ENCODE measurements at places on chromosomes 13 and 19.
A peak's percentile ranks its signal among the peaks of the same experiment; 100 is the strongest.

DNA sequence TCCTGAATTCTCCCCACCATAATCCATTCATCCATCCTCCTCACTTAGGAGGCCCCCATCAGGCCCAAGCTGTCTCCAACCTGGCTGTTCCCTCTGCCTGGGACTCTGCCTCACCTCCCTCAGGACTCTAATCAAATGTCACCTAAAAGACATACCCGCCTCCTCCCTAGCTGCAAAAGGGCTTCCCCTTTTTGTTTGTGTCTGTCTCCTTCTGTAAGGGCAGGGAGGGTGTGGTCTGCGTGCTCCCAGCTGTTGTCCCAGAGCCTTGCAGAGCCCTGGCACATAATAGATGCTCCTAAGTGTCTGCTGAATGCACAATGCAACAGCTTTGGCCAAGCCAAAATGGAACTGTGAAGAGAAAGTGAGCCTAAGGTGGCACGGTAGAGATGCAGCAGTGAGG, 4.4 kb downstream of the TRIR start:
- DNase-seq, result no peak

DNA sequence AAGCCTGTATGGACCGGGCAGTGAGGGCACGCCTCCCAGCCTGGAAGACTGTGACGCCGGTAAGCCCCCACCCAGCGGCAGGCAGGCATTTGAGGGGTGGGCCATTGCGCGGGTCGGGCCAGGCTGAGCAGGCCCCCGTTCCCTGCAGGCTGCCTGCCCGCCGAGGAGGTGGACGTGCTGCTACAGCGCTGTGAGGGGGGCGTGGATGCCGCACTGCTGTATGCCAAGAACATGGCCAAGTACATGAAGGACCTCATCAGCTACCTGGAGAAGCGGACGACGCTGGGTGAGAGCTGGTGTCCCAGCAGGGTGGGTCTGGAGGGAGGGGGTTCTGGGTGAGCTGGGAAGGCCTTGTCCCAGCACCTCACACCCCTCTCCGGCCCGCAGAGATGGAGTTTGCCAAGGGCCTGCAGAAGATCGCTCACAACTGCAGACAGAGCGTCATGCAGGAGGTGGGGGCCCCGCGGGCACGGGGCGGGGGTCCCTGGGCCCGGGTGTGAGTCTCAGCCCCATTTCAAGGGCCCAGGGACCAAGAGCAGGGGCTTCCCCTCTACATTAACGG, 7.1 kb downstream of the ARHGAP45 start:
- no peak for DNase-seq

DNA sequence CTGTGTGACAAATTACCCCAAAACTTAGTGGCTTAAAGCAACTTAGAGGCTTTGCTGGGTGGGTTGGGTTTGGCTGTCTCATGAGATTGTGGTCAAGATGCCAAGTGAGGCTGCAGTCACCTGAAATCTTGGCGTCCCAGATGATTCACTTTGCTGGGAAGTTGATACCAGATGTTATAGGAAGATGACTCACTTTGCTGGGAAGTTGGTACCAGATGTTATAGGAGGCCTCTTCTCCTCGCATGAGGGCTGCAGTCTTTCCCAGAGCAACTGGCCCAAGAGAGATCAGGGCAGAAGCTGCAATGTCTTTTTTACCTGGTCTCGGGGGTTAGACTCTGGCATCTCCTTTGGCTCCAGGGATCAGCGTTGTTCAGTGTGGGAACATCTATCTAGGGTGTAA, 16.8 kb downstream of the TEX29 start:
- no peak for DNase-seq

GRCh38 chr19:48095612-48096175, 14.9 kb downstream of the PLA2G4C start:
- DNase-seq, result no peak

GRCh38 chr19:35753634-35754369, 3.0 kb downstream of the HSPB6 start:
- DNase-seq, result no peak

GRCh38 chr19:10332158-10332964, 968 bp downstream of the RAVER1 start:
- no peak for DNase-seq

DNA sequence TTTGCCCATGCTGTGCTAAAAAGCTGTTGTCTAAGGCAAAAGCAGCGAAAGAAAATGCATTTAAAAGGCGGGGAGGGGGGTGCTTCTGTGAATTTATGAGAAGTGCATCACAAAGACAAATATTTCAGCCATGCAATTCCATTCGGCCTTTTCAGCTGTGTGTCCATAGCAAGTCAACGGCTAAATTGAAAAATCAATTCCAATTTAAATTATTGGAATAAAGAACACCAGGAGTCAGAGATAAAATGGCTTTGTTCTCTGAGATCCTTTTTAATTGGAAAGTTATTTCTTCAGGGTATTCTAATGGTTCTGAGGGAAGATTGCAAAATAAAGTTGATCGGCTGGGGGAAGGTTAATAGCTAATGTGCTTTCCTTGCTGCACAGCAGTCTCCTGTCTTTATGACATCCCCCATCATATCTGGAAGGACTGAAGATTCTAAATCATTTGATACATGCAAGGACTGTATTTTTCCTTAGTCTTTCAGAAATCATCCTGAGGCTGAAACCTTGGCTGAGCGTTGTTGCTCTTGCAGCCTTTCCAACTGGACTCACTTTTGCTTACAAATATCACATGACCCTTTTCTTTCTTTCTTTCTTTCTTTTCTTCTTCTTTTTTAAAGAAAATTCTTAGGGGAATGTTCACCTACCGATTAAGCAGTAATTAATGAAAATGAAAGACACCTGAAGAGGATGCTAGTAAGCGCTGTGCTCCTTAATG, 647.1 kb downstream of the DACH1 start:
- no peak for DNase-seq

DNA sequence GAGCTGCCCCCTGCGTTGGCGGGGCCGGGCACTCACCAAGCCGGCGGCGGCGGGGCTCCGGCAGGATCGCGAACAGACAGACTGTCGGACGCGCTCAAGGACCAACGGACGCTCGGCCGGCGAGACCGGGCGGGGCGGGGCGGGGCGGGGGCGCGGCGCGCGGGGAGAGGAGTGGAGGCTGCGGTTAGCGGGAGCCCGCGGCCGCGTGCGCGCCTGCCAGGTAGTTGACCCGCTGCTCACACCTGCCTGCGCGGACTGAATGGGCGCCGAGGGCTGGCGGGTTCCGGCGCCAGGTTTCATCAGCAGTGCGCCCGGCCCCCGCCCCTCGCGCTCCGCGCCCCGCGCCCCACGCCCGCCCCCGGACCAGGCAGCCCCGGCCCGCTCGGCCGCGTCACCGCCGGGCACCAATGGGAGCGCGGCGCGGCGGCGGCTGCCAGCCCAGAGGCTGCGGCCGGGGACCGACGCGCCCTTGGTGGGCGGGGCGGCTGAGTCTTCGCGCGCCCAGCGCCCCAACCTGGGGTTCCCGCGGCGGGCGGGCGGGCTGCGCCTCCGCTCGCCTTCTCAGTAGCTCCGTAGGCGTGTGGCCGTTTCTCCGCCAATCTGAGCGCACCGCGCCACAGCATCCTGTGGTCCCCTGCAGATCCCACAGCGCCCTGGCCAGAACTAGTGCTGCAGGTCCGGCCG, at the start of gene SLC7A1:
Gene SLC7A1, minus strand, starts transcription at position 309 of the 684 bp plus-strand sequence. CDS start 59,500 bp downstream, outside the sequence.
- peak; percentile 85 for DNase-seq

- no peak for DNase-seq
Measured at GRCh38 chr13:48979892-48980291, 4.2 kb downstream of the FNDC3A start.

DNA sequence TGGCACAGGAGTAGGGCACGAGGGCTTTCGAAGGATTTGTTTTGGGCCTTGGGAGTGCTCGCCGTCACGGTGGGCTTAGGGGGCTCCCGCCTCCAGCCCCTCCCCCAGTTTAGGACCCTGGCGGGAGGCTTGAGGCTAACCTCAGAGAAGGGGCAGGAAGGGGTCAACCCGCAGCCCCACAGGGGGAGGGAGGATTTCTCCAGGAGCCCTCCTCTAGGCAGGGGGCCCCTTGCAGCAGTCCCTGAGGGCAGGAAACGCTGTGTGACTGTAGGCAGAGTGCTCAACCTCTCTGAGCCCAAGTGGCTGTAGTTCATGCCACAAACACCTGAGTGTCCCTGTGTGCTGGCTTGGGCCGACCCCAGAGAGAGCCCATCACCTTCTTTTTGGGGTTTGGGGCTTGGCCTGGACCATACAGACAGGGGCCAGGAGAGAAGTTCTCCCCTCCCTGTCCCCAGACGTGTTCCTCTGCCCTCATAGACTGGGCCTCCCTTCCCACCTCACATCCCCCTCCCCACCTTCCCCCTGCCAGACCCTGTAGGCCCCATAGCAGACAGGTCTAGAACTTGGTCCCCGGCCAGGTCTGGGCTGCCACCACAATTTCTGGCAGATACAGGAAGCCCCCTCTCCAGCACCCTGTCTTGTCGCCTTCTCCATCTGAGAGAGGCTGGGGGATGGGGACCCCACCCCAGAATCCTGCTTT, 8.1 kb downstream of the ISYNA1 start:
- no peak for DNase-seq

DNA sequence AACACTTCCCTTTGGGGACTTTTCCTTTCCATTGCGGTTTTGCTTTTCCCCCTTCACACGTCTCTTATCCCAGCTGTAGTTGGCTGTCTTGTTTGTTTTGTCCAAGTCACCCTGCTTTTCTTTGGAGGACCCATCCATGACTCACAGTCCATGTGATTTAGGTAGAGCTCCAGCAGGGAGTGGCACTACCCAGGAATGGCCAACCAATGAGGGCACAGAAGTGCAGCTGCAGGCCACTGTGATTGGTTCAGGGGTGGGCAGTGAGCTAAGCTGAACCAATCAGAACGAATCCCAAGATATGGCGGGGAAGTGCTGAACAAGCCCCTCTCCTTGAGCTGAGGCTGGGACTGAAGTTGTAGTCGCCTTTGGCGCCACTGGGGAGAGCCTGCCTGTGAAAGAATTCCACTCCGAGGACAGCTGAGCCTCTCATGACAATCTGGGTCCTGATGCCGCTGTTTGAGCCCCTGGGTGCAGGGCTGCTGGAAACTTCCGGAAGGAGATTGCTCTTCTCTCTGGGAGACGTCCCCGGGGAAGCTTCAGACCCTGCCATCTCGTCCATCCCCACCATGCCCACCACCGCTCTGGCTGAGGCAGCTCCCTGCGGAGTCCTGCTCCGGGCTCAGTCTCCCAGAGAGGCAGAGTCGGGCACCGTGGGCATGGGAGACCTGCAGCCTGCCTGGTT, 62.9 kb upstream of the URI1 start:
- no peak for DNase-seq

GRCh38 chr13:41216160-41216559, 21.8 kb upstream of the KBTBD7 start:
- DNase-seq, result no peak

DNA sequence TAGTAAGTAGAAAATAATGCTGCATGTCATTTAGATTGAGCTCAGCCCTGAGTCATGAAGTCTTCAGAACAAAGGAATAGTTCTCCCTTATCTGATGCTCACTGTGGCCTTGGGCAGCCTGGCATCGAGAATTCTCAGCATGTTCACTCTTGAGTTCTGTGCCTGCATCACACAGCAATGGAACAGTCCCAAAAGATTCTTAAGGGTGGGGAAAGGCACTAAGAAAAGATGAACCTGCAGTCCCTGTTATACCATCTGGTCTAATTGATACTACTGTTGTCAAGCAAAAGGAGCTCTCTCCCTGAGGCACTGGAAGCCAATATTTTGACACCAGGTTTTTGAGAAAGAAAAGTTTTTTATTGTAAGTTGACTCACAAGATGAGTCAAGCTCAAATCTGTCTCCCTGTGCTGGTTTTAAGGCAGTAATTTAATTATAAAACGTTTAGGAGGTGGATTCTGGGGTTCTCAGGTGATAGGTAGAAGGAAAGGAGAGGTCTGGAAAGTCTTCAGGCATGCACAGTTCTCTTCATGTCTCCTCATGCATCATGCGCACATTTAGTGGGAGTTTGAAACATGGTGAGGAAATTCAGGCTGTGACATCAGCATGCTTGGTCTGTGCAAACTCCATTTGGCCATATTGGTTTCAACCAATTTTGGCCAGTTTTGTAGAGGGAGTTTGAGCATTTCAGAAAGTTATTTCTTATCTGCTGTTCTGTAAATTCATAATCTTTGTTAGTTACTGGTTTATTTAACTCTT, 38.1 kb upstream of the ZNF766 start:
- no peak for DNase-seq

- DNase-seq, result no peak
Measured at GRCh38 chr13:74204602-74205312, 70.6 kb upstream of the KLF12 start.

DNA sequence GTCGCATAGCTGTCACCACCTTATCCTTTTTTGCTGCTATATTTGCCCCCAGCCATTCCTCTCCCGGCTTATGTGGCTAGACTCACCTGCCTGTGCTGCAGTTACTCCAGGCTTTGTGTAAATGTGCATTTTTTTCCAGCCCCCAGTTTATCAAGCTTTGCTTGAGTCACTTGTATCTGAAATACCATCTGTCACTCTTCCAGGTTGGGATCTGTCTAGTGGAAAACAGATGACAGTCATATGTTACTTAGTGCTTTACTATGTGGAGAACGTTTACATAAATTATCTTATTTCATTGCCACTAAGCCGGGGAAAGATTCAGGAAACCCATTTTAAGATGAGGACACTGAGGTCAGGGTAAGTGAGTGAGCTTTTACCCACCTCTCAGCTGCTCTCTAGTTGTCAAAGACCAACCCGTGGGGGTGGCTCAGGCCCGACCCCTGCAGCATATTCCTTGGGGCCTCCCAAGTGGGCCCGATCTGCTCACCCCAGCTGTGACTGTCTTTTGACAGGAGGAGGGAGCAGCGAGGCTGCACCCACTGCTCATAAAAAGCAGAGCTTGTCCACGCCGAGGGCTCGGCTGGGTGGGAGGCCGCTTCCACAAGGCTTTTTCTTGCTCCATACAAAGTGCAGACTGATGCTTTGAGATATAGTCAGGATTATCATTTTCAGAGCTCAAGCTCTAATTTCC, 7.2 kb downstream of the GJB2 start:
- no peak for DNase-seq

GRCh38 chr19:38319421-38320258, at the start of gene KCNK6:
Gene KCNK6 (plus strand): TSS chr19:38319845. CDS start chr19:38319951, 106 bp downstream.
- DNase-seq, result peak; percentile 58

GRCh38 chr13:80437231-80437630, 96.3 kb upstream of the SPRY2 start:
- DNase-seq, result no peak

DNA sequence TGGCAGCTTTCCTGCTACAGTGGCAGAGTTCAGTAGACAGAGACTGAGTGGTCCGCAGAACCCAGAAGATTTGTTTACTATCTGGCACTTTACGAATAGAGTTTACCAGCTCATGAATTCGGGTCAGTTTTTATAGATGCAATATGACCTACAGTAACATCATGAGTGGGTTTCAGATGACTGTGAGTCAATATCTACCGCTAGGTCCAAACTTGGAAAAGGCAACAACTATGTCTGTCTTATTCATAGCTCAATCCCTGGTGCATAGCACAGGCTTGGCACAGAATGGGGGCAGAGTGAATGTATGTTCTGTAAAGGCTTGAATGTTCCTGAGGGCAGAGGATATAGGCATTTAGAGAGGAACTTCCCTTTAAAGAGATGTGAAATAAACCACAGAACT, 65.2 kb downstream of the RAP2A start:
- DNase-seq, result no peak

DNA sequence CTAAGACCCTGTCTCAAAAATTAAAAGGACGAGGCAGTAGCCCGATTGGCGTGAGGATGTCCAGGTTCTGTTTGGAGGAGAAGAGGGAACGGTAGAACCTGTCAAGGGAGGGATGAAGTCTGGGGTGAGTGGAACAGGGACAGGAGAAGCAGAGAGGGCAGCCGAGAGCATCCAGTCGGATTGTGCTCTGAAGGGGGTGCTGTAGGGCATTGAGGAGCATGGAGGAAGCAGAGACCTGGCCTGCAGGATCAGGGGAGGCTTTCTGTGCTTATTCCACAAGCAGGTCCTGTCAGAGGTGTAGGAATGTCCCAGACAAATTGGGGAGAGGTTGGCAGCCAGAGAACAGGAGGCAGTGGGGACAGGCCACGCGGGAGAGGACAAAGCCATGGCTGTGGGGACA, 14.1 kb downstream of the AP2A1 start:
- DNase-seq, result no peak

Data from stimulated activated naive CD4-positive, alpha-beta T cell treated with Interleukin-2 at 50 U/mL for 16 hours (primary cell).